ENCODE measurements at places on chromosomes 5 and 9.

DNA sequence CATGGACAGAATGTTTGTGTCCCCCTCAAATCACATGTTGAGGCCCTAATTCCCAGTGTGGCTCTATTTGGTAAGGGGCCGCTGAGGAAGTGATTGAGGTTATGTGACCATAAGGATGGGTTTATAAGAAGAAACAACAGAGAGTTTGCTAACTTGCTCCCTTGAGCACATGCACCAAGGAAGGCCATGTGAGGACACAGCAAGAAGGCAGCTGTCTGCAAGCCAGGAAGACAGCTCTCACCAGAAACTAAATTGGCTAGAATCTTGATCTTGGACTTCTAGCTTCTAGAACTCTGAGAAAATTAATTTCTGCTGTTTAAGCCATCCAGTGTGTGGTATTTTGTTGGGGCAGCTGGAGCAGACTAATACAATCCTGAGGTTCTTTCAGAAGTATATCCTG lies 35.2 kb upstream of the CDC42SE2 start:
- no peak for DNase-seq

- no peak for DNase-seq
Observed at GRCh38 chr5:179908528-179908927, 831 bp upstream of the TBC1D9B start.

GRCh38 chr9:2765250-2765880 lies 48.1 kb downstream of the KCNV2 start:
- DNase-seq: no peak

DNA sequence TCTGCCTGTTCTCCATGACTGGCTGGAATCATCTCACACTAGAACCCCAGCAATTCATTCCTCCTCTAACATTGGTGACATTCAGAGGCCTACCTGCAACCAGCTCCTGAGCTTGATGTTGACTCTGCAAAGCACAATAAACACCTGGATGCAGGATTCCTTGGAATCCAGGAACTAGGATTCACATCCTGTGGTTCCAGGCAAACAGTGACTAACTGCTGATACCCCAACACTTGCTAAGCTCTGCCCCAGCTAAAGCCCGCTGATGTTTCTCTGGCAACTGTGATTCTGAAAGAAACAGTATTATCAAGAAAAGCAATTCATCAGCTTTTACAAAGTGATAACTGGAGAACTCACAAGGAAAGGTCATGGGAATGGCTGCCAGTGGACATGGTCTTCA lies 29.2 kb downstream of the SUSD1 start:
- DNase-seq: no peak

GRCh38 chr5:129541648-129542251 lies 81.7 kb downstream of the ADAMTS19 start:
- DNase-seq: no peak

DNA sequence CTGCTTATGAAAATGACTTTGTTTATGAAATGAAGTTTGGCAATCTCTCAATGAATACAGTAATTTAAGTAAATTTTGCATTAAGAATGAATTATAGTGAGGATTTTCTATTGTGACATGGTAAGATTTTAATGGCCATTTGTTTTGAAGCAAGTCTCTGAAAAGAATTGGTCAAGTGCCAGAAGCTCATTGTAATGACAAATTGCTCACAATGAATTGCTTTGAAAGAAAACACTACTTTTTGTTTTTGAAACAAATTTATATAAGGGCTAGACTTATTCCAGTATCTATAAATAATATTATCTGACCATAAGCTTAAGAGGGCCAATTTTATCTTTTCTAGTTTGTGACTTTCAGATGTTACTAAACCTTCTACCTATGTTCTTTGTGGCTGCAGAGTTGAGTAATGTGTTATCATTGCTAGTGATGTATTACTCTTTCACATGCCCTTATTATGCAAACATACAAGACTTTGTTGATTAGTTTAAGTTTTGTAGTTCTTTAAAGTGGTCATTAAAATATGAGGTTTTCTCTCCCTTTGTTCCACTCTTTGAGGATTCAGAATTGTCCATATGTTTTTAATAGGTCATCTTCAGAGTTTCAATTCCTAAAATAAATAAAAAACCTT lies 93.0 kb upstream of the ZNF608 start:
- DNase-seq: no peak

DNA sequence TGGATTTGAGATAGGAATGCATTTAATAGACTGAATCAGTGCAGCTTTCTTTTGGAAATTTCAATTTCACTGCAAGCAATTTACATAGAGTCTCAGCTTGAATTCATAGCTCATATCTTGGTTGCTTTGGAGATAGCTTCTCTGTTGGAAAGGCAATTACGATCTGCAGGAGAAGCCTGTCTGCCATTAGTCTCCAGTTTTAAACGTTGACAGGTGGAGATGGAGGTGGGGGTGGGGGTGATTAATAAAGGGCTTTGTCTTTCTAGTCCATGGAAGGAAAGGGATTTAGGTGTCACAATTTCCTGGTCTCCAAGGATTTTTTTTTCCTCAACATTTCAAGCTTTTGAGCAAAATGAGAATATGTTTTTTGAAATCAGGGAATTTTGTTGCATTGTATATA lies 184.7 kb downstream of the CARTPT start:
- no peak for DNase-seq

- DNase-seq: no peak
Observed at GRCh38 chr5:133885566-133885965, 82.9 kb downstream of the C5orf15 start.

All from T-helper 17 cell (primary cell).